ENCODE measurements at places on chromosomes 11 and 22.
A peak's percentile ranks its signal among the peaks of the same experiment; 100 is the strongest.

DNA sequence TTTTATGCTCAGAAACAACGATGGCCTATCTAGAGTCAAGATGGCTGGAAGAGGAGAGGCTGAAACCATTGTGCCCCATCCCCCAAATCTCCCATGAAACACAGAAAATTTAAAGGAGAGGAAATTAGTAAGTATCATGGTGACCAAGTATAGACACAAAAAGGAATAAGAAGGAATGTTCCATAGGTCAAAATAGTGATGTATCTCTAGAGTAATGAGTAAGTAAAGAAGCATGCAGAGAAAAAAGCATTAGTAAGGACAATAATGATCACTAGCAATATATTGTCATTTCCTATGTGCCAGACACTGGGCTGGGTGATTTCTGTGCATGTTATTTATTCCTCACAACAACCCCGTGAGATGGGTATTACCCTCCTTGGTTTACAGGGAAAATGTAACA lies 2.6 kb upstream of the SLC22A24 start:
- DNase-seq, result no peak

DNA sequence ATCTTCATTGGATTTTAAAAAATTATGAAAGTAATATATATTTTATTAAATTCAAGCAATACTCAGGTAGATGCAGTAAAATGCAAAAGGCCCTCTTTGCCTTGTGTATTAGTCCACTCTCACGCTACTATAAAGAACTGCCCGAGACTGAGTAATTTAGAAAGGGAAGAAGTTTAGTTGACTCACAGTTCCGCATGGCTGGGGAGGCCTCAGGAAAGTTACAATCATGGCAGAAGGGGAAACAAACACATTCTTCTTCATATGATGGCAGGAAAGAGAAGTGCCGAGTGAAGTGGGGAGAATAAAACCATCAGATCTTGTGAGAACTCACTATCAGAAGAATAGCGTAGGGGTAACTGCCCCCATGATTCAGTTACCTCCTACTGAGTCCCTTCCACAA lies 130.8 kb downstream of the HIPK3 start:
- no peak for DNase-seq

GRCh38 chr11:61009392-61010275 lies 38.2 kb downstream of the CD6 start:
- DNase-seq, result no peak

DNA sequence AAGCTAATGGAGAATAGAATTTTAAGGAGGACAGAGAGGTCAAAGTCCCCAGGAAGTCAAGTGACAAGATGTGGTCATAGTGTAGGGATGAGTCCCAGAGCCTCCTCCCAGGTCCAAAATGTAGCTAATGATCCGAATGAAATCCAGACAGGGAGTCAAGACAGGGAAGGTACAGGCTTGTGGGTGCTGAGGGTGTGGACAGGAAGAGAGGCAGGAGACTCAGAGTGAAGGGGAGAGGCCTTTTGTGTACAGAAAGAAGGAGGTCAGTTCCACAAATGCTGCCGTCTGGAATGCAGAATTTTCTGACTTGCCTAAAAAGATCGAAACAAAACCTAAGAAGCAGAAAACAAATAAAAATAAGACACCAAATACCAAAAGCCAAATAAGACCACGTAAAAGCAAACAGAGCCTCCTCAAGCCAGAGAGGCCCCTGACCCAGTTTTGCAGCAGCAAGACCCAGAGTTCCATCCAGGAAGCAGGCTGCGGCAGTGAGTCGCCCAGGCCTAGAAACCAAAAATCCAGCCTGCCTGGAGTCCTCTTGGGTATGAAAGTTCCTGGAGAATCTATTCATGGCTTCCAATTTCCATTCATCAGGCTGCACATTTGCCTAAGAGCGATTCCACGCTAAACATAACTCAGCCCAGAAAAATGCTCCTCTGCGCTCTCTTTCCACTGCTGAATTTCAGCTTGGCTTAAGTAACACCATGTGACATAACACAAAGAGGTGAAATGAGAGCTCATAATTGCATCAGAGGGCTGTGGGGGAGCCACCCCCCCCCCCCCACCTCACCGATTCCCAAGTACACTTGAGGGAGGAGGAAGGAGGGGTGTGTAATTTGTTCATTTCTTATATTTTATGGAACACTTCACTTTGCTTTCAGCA lies 71.2 kb downstream of the KIRREL3 start:
- DNase-seq, result no peak

DNA sequence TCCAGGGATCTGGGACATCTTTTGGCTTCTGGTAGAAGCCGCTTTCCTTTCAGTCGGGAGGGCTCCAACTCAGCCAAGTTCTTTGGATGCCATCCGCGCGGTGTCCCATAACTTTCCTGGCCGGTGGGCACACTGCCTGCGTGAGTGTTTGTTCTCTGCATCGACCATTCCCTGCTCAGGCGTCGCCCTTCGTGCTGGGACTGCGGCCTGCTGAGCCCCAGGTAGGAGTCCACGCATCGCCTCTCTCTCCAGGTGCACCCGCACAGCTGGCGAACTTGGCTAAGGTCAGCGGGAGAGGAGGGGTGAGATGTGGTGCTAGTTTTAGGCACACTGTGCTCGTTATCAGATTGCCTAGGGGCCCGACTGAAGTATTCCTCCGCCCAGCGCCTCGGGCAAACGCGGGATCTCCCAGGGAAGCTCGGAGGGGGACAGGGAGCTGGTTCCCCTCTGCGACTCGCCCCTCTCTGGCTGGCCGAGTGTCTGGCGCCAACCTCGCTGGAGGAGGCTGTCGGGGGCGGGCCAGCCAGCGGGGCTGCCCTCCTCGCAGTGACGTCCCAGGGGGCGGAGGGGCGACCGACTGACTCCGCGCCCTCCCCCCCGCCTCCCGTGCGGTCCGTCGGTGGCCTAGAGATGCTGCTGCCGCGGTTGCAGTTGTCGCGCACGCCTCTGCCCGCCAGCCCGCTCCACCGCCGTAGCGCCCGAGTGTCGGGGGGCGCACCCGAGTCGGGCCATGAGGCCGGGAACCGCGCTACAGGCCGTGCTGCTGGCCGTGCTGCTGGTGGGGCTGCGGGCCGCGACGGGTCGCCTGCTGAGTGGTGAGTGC lies at the start of gene LAYN:
Gene LAYN, plus strand, starts transcription at position 607 of the 823 bp plus-strand sequence. Its CDS starts 124 bp downstream, at position 731.
- peak; percentile 61 for DNase-seq

DNA sequence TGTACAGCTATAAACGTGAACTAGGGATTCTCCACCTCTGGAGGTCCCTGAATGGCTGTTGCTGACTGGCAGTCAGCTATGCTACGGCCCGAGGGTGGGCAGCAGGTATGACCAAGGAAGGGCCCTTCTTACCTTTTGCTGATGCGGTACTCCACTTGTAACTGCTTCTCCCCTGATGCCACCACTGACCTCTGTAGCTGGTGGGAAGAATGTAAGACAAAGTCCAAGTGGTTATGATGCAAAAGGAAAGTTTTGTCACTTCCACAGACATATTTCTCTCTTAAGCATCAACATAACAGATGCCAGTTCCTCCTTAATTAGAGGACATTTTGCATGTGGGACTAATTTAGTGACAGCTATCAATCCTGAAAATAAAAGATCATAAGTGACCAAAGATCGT lies 32.2 kb downstream of the P4HA3 start:
- no peak for DNase-seq

DNA sequence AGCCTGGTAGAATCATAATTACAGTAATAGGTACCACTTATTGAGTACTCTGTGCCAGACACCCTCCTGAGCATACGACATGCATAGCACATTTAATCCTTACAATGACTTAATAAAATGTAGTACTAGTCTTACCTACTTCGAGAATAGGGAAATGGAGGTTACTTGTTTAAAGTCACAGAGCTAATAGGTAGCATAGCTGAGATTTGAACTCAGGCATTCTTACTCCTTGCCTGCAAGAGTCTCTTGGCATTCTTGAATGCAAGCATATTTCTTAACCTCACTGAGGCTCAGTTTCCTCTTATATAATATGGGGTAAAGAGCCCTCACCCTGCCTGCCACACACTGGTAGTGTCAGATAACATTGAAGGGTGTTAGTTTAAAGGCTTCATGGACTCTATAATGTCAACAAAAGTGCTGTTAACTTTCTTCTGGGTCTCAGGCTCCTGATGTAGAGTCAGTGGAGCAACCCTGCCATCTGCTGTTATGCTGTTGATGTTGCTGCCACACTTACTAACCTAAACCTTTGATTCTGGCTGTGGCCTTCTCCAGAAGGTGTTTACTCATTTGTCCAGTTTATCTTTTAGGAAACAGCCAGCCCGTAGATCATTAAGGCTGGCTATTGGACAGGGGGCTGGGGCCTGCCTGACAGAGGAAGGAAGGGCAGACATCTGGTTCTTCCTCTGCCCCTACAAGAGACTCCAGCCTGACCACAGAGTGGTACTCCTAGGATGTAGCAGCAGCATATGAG lies 18.9 kb downstream of the LIMK2 start:
- DNase-seq, result no peak

- no peak for DNase-seq
Measured at GRCh38 chr11:130110339-130111108, 40.8 kb downstream of the APLP2 start.

DNA sequence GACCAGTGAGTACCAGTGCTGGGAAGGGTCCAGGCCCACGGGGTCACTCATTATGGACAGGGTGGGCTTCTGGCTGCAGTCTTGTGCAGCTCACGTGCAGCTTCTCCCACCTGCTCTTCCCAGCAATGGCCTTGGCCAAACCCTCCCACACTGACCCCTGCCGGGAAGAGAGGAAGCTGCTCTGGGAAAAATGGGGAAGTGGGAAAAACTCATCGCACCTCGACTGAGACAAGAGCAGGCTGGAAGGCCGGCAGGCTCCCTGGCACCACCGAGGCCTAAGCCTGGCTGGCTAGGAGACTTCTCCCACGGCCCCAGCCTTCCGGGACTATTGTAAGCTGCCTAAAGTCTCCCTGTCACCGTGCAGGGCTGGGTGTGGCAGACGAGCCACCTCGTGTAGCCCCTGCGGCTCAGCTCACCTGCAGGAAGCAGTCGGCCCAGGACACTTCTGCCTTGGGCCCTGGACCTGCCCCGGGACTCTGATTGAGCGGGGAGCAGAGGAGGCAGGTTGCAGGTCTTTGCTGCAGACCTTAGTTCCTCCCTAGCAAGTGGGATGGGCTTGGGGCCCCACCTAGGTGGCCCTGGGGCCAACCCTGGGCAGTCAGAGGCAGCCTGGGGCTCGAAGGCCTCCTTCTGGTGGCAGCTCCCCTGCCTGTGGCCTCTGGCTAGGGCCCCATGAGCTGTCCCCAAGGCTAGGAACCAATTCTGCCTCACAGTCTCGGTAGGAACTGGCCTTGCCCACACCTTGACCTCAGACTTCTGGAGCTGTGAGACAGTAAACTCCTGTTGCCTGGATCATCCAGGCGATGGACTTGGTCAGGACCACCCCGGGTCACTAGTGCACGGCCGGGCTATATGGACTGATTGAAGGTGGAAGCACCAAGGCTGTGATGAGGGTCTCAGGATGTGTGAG lies 23.1 kb downstream of the MRGPRG start:
- DNase-seq, result no peak

DNA sequence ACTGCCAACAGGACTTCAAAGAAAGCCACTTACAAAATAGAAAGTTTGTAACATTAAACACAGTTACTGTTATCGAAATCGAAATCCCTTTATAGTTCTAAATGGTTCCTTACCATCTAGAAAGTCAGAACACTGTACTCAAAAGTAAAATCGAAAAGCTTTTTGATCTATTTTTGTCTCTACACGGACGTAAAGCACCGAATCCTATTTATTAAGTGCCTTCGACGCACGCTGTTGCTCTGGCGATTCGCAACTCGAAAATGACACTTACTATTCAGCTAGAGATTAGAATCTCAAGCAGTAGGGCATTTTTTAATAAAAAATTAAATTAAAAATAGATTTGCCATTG lies 78.3 kb downstream of the LARGE1 start:
- DNase-seq, result no peak

DNA sequence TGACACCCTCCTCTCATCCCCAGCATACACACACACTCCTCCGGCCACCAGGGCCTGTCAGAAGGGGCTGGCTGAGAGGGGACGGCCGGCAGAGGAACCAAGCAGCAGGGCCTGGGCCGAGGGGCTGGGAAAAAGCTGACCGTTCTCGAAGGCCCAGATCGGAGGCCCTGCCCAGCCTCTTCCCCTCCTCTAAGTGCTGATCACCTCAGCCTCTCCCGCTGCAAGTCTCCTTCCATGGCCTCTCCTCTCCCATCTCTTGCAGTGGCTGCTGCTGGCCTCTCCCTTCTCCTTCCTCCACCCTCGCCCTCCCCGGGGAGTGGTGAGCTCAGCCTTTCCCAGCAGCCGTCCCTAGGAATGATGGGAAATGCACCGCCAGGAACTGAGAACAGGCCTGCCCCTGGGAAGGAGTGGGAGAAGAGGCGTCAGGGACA lies 39.6 kb downstream of the ARRB1 start:
- DNase-seq, result no peak

DNA sequence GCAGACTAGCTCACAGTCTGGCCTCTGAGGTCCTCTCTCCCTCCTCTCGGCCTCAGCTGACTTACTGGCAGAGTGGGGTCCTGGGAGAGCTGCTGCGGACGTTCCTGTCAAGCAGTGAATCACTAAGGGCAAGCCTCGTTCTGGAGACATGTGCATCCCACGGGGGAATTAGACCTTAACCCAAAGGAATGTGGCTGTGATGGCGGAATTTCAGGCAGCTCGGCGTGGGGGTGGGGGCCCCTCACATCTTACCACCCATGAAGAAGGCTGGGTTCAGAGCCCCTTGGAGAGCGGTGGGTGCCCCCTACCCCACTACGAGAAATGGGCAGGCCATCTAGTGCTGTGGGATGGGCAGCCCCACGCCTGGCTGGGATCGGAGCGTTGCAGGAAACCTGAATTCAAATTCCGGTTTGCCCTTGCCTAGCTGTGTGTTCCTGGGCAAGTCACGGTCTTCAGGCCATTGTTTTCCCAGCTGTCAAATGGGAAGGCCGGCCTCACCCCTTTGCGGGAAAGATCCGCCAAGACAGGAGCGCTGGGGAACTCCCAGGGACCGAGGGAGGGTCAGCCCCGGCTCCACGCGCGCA lies 554 bp downstream of the LRRC32 start:
- DNase-seq, result no peak

GRCh38 chr11:35487532-35488078 lies 37.8 kb downstream of the PAMR1 start:
- DNase-seq, result no peak

DNA sequence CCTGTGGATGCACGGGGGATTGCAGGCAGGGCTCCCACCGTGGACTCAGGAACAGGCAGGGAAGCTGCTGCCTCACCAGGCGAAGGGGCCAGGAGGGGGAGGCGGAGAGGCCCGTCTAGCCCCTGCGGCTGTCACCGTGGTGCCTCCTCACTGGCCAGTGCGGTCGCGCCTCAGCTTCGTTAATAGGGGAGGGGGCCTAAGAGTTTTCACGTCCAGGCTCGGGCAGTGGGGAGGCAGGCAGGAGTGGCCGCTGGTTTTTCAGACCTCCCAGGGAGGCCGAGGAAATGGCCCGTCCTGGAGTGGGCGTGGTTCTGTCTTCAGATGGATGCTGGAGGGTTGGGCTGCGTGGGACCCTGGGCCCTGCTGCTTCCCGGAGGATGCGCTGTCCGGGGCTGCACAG lies 91.1 kb upstream of the B3GAT1 start:
- DNase-seq, result no peak
